Stimulated activated CD4-positive, alpha-beta T cell treated with anti-CD3 and anti-CD28 coated beads, TNF-alpha, amount 100 ng/mL, for 48 hours (primary cell): ENCODE measurements at places on chromosomes 3 and 15.

GRCh38 chr3:50473768-50474167 lies 29.7 kb downstream of the CACNA2D2 start:
- no peak for DNase-seq

GRCh38 chr3:48345946-48346572 lies 12.6 kb upstream of the SPINK8 start:
- DNase-seq, result no peak

GRCh38 chr3:189368384-189368783 lies 196.6 kb downstream of the TPRG1 start:
- DNase-seq, result no peak

GRCh38 chr15:38557921-38558320 lies 6.7 kb downstream of the RASGRP1 start:
- no peak for DNase-seq

DNA sequence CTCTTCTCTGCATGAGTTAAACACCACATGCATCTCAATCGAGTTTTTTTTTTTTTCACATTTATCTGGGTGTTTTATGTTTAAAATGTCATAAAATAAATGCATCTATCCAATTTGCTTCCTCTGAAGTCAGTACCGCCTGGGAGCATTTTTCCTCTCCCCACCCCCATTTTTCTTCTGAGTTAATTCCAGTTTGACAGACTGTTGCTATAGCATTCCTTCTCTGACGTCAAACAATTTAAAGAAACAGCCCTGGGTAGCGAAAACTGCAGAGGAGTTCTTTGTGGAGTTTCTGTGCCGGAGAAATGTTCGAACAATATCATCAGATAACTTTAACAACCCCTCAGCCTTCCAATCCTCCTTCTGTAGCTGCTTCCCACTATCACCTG lies 900 bp upstream of the GNB4 start:
- no peak for DNase-seq

- no peak for DNase-seq
Observed at GRCh38 chr3:60839246-60839645, 412.0 kb downstream of the FHIT start.

- no peak for DNase-seq
Observed at GRCh38 chr3:61352306-61352705, 101.1 kb upstream of the FHIT start.

DNA sequence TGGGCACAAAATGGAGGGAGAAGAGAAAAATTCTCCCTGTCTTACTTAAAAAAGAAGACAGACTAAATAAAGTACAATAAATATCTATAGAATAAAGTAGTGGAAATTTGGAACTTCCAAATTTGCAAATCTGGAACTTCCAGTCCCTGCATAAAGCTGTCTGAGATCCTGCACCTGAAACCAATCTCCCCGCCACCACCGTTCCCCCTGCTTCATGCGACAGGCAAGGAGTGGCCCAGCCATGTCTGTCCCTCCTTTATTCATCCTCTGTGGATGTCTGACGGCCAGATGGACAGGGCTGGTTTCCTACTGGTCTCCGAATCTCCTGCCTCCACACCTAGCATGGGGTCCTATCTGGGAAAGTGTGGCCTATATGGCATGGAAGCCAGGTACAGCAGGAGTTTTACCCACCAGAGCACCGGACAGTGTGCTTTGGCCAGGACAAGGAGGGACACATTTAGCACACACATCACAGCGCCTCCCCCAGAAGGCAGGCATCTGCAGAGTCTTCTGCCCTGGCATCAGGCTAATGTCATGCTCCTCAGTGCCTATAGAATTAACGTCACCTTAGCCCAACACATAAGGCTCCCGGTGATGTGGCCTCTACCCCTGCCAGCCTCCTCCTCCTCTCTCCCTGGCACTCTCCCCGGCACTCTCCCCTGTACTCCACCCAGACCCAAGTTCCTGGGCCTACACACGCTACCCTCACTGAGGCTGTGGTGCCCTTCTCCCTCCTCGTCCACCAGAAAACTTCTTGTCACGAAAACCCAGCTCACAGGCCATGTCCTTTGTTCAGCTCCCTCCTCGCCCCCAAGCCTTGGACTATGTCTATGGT lies 170.8 kb downstream of the XXYLT1 start:
- no peak for DNase-seq

DNA sequence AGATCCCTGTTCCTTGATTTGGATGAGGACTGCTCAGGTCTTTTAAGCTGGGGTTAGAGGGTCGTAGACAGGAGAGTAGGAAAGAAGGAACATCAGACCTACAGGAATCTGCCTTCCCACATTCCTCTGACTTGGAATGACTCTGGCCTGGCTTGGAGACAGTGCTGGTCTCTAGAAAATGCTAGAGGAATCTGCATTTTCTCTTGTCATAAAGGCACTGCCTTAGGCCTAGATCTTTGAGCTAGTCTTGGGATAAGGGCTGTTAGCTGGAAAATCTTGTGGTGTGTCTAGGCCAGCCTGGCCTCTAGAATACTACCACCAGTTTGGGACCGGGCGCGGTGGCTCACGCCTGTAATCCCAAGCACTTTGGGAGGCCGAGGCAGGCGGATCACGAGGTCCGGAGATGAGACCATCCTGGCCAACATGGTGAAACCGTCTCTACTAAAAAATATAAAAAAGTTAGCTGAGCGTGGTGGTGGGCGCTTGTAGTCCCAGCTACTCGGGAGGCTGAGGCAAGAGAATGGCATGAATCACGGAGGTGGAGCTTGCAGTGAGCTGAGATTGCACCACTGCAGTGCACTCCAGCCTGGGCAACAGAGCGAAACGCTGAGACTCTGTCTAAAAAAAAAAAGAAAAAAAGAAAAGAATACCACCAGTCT lies 17.3 kb upstream of the BSN start:
- DNase-seq, result no peak

DNA sequence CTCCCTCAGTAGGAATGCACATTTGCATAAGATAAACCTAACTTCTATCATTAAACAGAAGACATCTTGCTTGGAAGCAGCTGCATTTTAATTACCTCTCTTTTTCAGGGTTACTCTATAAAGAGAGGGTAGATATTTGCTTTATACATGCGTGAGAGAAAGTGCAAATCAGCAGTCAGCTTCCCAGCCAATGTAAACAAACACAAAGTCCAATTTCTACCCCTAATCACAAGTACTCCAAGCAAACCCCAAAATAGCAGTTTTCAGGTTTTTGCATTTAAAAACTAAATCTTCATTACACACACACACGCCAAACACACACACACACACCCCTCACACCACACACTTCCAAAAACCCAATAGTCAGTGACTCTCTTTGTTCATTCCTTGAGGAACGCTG lies 303.9 kb upstream of the ALCAM start:
- DNase-seq, result no peak

- no peak for DNase-seq
Observed at GRCh38 chr3:194117104-194117845, 18.7 kb upstream of the HES1 start.

DNA sequence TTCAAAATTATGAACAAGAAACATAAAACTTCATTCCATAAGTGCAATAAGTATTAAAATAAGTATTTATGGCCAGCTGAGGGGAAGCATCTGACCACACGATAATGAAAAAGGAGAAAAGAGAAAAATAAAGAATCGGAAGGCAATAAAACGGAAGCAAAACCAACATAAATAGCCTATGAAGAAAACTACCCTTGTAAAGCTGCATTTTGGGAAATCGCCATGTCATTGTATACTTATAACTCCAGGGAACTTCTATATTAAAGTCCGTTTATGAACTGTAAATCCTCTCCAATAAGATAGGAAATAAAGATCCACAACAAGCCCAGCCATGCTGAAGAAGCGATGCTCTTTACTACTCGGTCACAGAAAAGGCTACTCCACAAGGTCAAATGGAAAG lies 47.7 kb downstream of the MORC1 start:
- DNase-seq, result no peak

- no peak for DNase-seq
Observed at GRCh38 chr3:66606868-66607267, 106.0 kb upstream of the LRIG1 start.

GRCh38 chr3:100400419-100400779 lies 490 bp downstream of the TOMM70 start:
- DNase-seq, result peak; percentile 7

GRCh38 chr3:97983933-97984491 lies 11.8 kb upstream of the RIOX2 start:
- no peak for DNase-seq

- DNase-seq, result no peak
Observed at GRCh38 chr3:46664971-46665762, 28.3 kb downstream of the ALS2CL start.

DNA sequence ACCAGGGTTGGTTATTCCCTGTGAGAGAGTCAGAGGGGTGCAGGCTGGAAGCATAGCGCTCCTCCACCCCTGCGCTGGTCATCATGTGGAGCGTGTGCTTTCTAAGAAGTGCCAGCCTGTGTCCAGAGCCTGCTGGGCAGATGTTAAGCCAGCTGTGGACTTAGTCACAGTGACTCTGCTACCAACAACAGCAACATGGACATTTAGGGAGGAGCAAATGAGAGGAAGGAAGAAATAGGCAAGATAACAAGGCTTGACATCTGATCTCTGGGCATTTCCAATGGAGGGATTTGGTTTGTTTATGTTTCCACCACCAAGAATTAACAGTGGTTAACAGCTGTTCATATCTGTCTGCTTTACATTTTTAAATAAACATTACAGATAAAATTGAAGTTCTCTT lies 36.4 kb upstream of the MYZAP start:
- DNase-seq, result no peak

DNA sequence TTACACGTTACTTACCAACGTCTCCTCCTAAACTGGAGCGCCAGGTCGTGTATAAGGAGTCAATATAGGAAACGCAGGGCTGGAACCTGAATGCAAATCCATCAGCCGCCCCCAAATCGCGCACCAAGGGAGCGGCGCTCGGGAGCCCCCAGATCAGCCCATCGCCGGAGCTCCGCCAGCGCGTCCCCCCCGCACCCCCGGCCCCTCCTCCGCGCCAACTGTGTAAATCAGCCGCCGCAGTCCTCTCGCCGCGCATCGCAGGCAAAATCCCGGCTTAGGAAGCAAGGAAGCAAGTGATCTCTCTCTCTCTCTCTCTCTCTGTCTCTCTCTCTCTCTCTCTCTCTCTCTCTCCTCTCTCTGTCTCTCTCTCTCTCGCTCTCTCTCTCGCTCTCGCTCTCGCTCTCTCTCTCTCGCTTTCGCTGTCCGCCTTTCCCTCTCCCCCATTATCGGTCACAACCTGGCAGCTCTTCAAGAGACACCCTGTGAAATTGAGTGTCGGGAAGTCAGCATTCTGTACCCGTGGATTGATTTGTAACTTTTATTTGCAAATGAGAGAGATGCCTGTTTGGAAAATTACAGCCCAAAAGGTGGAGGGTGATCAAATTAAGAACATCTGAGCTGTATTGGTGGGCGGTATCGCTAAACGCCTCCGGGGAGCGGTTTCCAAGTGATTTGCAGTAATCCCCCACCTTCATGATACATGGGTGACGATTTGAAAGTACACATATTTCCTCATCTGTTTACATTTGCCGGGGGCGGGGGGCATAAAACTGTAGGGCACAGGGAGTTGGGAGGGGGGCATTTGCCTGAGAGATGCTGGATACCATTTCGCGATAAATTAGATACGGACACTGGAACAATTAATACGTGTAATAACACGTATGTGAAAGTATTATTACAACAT lies 645 bp upstream of the SLITRK3 start:
- no peak for DNase-seq

GRCh38 chr15:88479169-88479568 lies 11.7 kb downstream of the MRPS11 start:
- DNase-seq, result no peak

GRCh38 chr15:90822204-90822955 lies 46.0 kb upstream of the FURIN start:
- DNase-seq, result no peak

DNA sequence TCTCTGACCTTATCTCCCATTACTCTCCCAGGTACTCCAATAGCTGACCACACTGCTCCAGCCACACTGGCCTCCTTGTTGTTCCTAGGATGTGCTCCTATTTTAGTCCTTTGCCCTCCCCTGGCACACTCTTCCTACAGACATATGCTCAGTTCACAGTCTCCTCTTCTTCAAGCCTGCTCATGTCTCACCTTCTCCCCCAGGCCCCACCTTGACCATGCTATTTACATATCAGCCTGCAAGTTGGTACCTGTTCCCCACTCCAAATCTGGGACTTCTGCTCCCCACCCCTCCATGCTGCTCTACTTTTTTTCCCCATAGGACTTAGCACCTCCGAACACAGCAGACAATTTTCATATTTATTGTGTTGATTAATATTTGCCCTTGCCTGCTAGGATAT lies 84.9 kb upstream of the BCL6 start:
- no peak for DNase-seq

- no peak for DNase-seq
Observed at GRCh38 chr15:78925076-78925624, 19.7 kb downstream of the CTSH start.

GRCh38 chr3:4528320-4528719 lies 35.2 kb downstream of the ITPR1 start:
- DNase-seq, result no peak

DNA sequence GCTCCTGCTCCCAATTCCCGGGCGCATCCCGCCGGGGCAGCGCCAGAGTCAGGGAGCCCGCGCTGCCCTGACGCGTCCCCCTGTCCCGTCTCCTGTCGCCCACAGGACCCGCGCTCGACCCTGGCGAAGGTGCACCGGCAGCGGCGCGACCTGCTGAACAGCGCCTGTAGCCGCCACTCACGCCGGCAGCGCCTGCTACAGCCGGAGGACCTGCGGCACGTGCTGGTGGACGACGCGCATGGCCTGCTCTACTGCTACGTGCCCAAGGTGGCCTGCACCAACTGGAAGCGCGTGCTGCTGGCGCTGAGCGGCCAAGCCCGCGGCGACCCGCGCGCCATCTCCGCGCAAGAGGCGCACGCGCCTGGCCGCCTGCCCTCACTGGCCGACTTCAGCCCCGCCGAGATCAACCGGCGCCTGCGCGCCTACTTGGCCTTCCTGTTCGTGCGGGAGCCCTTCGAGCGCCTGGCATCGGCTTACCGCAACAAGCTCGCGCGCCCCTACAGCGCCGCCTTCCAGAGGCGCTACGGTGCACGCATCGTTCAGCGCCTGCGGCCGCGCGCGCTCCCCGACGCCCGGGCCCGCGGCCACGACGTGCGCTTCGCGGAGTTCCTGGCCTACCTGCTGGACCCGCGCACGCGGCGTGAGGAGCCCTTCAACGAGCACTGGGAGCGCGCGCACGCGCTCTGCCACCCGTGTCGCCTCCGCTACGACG lies 16.9 kb downstream of the C3orf22 start:
- no peak for DNase-seq

GRCh38 chr3:172551874-172552273 lies 28.6 kb upstream of the TNFSF10 start:
- DNase-seq, result no peak
